ENCODE measurements at places on chromosomes 7 and 10.

- DNase-seq: no peak
- no peaks in the 10 kb centered on the region for H3K4me1 ChIP-seq
- no peaks in the 10 kb centered on the region for H3K36me3 ChIP-seq
- H3K27me3 ChIP-seq: no peaks in the 10 kb centered on the region
- H3K4me3 ChIP-seq: no peak overlapping the region
- H3K27ac ChIP-seq: no peak overlapping the region
Measured at GRCh38 chr7:42167631-42168236, 69.3 kb downstream of the GLI3 start.

GRCh38 chr7:151275813-151276577 lies 27.5 kb upstream of the SMARCD3 start:
- peak overlapping the region; percentile 67 for H3K27ac ChIP-seq
- H3K27me3 ChIP-seq: no peaks in the 10 kb centered on the region
- no peaks in the 10 kb centered on the region for H3K36me3 ChIP-seq
- peaks cover 25% of the 10 kb centered on the region for H3K4me1 ChIP-seq
- DNase-seq: peak; percentile 62
- H3K4me3 ChIP-seq: peak overlapping the region; percentile 55

GRCh38 chr10:120641695-120642094 lies 184.7 kb downstream of the PLPP4 start:
- no peaks in the 10 kb centered on the region for H3K4me1 ChIP-seq
- no peak overlapping the region for H3K4me3 ChIP-seq
- no peak for DNase-seq
- no peaks in the 10 kb centered on the region for H3K27me3 ChIP-seq
- no peaks in the 10 kb centered on the region for H3K36me3 ChIP-seq
- H3K27ac ChIP-seq: no peak overlapping the region

DNA sequence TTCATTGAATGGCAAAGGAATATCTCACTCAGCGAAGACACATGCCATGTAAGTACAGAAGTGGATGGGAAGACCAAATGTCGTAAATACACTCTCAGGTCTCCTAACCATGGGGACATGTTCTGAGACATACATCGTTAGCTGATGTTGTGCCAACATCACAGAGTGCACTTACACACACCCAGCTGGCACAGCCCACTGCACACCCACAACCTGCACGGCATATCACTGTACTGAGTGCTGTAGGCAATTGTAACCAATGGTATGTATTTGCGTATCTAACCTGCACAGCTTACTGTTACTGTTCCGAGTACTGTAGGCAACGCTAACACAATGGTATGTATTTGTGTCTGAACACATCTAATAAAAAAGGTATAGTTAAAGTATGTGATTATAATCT lies 550.4 kb downstream of the PTPRN2 start:
- H3K27me3 ChIP-seq: no peaks in the 10 kb centered on the region
- H3K4me1 ChIP-seq: no peaks in the 10 kb centered on the region
- H3K27ac ChIP-seq: no peak overlapping the region
- H3K36me3 ChIP-seq: no peaks in the 10 kb centered on the region

GRCh38 chr10:16820421-16820820 lies 3.2 kb upstream of the RSU1 start:
- no peaks in the 10 kb centered on the region for H3K27me3 ChIP-seq
- no peak overlapping the region for H3K4me3 ChIP-seq
- H3K36me3 ChIP-seq: no peaks in the 10 kb centered on the region
- H3K4me1 ChIP-seq: peaks cover 9% of the 10 kb centered on the region
- no peak overlapping the region for H3K27ac ChIP-seq

- peak; percentile 30 for DNase-seq
- no peaks in the 10 kb centered on the region for H3K36me3 ChIP-seq
- H3K27me3 ChIP-seq: no peaks in the 10 kb centered on the region
- H3K4me1 ChIP-seq: peaks cover 10% of the 10 kb centered on the region
- peak overlapping the region; percentile 82 for H3K27ac ChIP-seq
- H3K4me3 ChIP-seq: no peak overlapping the region
Measured at GRCh38 chr7:2399848-2400587, 3.4 kb upstream of the CHST12 start.

DNA sequence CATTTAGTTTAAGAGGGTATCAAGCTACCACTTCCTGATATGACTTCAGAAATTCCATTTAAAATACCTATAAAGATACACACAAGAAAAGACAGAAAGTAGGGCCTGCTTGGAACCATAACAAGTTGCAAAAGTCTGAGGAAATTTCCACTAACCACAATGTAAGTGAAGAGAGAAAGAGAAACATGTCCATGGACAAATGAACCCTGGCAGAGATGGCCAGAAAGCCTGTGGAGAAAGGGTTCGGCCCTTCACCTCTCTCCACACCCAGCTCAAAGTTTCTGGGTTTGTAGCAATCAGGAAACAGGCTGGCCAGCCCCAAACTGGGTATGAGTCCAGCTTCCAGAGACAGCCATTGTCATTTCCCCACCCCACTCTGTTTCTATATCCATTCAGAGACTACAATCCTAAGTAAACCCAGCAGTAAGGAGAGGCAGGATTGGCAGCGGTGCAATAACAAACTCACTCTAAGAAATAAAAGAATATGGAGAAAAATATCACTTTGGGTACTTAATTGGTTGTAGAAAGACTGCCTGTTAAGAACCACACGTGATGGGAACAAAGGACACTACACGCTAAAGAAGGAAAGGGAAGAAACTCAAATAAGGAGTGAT lies 71.1 kb downstream of the STK17A start:
- no peaks in the 10 kb centered on the region for H3K27me3 ChIP-seq
- H3K27ac ChIP-seq: no peak overlapping the region
- H3K4me3 ChIP-seq: no peak overlapping the region
- DNase-seq: no peak

GRCh38 chr7:66050990-66051448 lies 24.6 kb upstream of the ASL start:
- H3K27me3 ChIP-seq: no peaks in the 10 kb centered on the region
- no peak overlapping the region for H3K4me3 ChIP-seq
- H3K27ac ChIP-seq: no peak overlapping the region
- no peaks in the 10 kb centered on the region for H3K36me3 ChIP-seq

DNA sequence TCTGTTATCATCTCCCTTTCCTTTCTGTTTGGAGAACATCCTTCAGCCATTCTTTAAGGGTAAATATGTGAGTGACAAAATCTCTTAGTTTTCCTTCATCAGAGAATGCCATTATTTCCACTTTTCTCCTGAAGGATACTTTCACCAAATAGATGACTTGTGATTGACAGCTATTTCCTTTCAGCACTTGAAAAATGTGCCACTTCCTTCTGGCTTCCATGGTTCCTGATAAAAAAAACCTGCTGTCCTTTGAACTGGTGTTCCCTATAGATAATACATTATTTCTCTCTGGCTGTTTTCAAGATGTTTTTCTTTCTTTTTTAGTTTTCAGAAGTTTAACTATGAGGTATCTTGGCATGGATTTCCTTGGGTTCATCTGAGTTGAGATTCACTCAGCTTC lies 79.7 kb downstream of the TBXAS1 start:
- H3K36me3 ChIP-seq: no peaks in the 10 kb centered on the region
- H3K4me3 ChIP-seq: no peak overlapping the region
- H3K27me3 ChIP-seq: no peaks in the 10 kb centered on the region
- no peaks in the 10 kb centered on the region for H3K4me1 ChIP-seq
- H3K27ac ChIP-seq: no peak overlapping the region

DNA sequence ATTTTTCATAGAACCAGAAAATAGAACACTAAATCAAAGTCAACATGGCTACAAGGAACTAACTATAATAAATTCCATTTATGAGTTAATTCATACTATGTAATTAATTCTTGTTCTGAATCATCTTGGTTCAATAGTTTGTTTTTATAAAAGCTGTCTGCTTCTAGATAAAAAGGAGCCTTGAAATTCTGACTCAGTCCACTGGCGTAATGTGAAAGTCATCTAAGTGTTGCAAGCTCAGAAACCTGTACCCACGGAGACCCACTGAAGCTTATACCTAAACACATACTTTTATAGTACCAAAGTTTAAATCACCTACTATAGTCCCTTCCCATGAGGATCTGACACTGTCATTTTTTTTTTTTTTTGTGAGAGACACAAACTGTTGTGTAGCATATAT lies 489.4 kb downstream of the SEMA3D start:
- no peak overlapping the region for H3K4me3 ChIP-seq
- peaks cover 3% of the 10 kb centered on the region for H3K4me1 ChIP-seq
- H3K36me3 ChIP-seq: no peaks in the 10 kb centered on the region
- H3K27ac ChIP-seq: no peak overlapping the region

Measured in ascending aorta (tissue), 2 donors.